CD8-positive, alpha-beta T cell (primary cell): ENCODE measurements at places on chromosomes 4 and X.

- DNase-seq: no peak
Measured at GRCh38 chr4:75494563-75494962, 19.6 kb downstream of the RCHY1 start.

DNA sequence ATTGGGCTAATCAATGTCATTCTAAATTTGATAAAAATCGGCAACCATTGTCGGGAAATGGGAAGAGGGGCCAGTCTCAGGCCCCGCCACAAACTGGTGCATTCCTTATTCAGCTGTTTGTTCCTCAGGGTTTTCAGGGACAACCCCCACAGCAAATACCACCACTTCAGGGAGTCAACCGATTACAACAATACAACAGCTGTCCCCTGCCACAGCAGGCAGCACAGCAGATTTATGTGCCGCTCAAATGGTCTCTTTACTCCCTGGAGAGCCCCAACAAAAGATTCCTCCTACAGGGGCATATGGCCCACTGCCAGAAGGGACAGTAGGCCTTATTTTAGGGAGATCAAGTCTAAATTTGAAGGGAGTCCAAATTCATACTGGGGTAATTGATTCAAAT is 61.8 kb downstream of the ZNF732 start:
- DNase-seq: no peak

- no peak for DNase-seq
Measured at GRCh38 chrX:26414534-26414933, 198.6 kb downstream of the MAGEB5 start.

GRCh38 chr4:165965503-165965902 is 92.5 kb downstream of the TLL1 start:
- no peak for DNase-seq

- no peak for DNase-seq
Measured at GRCh38 chrX:2432298-2432863, 68.4 kb downstream of the DHRSX start.

DNA sequence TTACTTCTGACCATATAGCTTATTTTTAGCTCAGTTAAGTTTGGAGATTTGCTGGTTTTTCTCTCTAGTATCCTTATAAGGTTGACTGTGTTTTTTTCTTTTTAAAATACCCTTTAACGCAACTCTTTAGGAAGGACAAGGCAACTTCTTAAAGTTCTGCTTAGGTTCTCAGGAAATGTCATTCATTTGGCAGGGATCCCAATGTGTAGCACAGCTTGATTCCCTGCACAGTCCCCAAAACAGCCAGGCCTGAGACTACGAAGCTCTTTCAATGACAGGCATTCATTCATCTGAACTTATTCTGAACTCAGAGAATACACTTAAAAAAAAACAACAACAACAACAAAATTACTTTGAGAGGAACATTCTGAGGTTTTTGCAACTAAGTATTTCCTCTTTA is 1765.8 kb downstream of the PCDH7 start:
- DNase-seq: no peak

- no peak for DNase-seq
Measured at GRCh38 chr4:8084712-8085490, 73.7 kb downstream of the ABLIM2 start.
